Ecto neural progenitor cell (in vitro differentiated cells): ENCODE measurements at places on chromosomes 1 and 21.

DNA sequence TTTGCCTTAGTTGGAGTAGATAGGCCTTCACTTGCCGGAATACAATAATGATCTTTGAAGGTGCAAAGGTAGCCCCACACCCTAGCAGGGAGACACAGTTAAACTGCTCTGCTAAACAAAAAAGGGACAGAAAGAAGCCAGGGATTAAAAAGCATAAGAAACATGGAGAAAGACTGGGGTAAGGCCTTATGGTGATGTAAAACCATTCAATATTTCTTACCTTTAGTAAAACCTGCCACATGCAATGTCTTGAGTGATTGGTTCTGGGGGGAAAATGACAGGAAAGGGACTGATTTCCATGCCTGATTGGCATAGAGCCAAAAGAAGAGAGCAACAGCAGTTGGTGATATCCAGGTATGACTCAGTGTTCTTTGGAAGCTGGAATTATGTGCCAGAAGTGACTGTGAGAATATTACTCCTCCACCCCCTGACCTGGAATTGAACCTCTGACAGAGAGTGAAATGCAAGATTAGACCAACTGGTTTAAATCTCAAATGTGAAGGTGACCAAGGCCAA is 8.1 kb downstream of the DNASE2B start:
- no peak for DNase-seq

DNA sequence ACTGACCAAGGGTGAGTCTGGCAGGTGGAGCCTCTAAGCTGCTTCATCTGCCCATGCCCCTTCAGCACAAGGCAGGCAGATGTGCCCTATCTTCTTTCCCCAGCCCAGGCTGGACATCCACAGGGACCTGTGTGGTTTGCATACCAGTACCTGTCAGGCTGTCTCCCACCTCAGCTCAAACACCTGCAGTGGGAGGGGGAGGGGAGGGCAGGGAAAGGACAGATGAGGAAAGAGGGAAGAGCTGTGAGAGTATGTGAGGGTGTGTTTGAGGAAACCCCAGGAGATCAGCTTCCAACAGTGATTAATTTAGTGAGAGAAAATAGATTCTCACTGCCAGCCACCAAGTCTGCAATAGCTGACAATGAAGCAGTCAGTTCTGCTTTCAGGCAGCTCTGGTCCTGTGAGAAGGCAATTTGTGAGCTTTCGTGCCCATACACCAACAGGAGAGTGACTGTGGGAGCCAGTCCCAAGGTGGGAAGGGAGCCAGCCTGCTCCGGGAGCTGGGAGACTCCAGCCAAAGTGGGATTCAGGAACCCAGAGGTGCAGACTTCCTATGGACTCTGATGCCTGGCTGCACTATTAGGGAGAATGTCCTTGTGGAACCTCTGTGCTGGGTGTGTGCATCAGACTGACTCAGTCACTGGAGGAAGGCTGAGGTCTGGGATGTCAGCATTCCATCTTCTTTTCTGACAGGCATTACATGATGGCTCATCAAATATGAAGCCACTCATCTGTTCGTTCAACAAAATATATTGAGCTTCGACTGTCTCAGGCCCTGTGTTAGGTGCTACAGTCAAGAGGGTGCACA is 59.7 kb downstream of the TNR start:
- no peak for DNase-seq

GRCh38 chr1:78490861-78491450 is at the start of gene PTGFR:
TSS of gene PTGFR (plus strand) at chr1:78490974. CDS start at chr1:78492744, 1,770 bp downstream.
- peak; percentile 70 for DNase-seq

DNA sequence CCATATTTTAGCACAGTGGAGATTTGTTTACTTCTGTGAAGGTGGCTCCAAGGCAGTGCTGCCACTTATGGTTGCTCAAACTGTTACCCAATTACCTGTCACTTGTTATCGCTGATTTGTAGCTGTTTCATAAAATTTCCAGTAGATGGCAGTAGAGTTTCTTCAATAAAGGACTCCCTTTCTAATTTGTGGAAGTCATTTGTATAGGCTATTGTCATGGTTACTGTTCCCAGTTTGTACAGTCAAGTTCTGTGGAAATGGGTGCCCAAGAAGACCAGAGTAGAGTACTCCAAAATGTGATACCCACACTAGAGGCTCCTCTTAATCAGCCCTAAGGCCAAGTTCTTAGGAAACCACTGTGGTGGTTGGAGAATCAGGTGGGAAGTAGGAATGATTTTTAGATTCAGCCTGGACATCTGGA is 186.1 kb downstream of the CLEC20A start:
- no peak for DNase-seq

DNA sequence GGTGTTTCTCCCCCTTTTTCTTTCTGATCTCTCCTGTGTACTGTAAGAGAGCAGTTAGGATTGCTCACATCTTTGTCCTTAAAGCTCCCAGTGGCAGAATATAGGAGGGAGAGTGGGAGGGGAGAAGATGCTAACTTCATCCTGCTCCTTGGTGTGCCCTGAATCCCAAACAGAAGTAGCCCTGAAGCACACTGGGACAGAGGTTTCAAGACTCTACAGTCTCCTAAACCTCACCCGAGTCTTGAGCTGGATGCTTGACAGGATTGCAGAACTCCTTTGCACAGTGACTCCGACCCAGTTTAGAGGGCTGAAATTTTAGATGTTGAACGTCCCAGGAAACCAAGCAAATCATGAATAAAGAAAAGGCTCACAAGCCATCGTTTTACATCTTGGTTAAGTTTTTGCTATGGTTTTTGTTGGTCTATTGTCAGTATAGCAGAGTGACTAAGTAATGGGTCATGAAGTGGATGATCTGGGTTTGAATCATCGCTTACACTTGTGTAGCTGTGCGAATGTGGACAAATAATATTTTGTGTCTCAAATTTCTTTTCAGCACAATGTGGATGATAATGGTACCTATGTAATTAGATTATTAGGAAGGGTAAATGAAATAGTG is 37.5 kb downstream of the XCL2 start:
- DNase-seq = no peak
